NCI-H2029 (cell line): ENCODE measurements at places on chromosomes 3 and 15.

DNA sequence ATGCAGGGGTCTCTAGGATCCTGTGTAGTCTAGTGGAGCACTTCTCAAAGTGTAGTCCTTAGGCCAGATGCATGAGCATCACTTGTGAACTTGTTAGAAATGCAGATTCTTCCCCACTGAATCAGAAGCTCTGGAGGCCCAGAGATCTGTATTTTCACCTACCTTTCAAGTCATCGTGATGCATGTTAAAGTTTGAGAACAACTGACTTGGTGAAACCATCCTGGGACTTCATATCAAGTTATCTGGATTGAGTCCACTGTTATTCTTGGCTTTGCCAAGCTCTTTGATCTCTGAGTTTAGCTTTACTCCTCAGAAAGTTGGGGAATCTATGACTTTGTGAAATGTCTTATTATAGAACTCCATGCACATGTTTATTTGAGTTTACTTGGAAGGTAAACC lies 78.5 kb downstream of the ARNT2 start:
- DNase-seq = no peak

DNA sequence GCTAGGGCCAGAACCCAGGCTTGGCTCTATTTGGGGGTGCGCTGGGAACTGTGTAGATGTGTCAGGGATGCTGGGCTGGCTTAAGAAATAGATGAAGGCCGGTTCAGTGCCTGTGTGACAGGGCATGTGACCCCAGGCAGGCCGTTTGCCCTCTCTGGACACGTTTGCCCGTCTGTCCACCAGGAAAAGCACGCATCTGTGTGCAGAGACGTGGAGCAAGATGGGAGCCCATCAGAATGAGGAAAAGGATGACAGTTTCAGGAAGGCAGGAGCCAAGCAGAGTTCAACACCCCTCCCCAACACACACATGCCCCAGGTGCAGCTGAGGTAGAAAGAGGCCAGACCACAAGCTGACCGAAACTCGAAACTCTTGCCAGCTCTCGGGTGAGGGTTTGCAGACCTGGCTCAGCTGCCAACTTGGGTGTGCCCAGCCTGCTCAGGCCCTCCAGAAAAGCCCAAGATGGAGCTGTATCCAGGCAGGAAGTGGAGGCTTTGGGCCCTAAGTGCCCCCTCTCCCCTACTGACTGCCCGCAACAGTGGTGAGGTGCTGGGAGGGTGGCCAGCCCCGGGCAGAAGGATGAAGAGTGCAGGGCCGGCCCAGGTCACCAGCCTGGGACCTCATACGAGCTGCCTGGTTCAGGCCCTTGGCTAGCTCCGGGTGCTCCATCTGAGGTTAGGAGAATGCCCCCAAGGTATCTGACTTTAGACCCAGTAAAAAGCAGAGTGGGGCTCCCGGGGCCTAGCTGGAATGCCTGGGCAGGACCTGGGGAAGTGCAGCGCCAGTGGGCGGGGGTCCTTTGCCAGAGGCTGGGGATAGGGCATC lies 10.2 kb upstream of the MESP1 start:
- no peak for DNase-seq

DNA sequence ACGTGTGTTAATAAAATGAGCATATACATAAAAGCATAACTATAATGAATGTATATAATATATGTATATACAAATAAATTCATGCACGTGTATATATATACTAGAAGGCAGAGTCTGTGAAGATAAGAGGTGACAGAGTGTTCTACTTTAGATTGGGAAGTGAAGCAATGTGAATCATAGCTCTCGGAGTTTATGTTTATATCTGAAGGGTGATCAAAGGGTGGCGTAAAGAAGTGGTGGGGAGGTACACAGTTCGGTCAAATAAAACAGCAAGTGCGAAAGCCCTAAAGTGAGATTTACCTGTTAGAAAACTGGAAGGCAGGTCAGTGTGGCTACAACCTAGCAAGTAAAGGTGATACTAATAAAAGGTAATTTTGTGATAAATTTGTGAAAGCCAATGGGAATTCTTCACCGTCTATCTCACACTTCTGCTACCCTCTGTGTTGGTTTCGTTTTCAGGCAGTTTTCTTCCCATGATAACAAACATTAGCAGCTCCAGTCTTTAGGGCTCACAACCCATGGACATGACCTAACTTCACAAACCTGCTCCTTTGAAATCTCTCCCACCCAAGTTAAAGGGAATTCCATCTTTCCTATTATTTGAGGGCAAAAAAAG lies 46.7 kb upstream of the BCHE start:
- peak; percentile 18 for DNase-seq

DNA sequence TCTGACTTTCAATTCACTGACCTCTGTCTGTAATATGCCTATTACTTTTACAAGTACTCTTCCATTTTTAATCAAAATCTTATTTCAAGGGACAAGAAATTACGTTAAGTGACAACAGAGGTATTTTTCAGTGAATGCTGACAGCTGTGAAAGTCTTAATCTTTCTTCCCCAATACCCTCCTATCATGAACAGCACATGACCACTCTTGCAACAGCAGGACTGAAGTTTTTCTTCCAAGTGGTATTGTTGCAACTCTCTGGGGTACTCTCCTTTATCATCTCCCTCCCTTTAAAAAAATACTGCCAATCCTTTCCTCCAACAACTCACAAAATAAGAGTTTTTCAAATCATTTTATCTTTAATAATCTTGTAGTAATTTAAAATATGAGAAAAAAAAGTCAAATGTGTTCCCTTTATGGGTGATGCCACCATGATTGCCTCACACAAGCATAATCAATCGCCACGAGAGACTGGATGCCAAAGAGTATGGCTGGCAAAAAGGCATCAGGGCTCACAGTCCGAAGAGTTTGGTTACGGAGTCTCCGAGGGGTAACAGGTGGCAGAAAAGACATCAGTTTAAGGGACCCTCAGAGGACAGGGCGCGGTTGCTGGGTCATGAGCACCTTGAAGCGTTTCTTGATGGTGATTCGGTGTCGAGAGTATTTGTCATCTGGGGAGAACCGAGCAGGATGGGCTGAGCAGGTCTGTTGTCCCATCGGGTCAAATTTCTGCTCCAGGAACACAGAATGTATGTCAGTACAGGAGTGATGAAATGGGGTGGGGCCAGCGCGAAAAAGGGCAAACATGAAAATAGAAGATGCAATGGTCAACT lies 1.3 kb downstream of the NOP10 start:
- no peak for DNase-seq

DNA sequence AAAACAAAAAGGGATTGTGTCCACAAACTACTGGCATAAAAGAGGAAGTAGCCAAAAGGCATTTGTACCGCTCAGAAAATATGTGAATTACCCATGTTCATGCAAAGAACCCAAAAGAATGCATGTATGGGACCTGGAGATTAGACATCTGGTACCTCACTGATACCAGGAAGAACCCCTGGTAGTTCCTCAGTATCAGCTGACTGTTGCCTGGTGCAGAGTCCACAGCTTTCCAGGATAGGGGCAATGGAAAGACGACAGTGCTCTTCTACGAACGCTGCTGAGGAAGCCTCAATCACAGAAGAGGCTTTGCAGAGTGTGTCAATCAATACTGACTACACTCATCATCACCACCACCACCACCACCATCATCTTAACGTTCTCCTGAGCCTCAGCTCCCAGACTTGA lies 63.3 kb downstream of the ATP8B4 start:
- no peak for DNase-seq

GRCh38 chr3:42254566-42254965 lies 11.4 kb downstream of the CCK start:
- DNase-seq = no peak

GRCh38 chr15:25465835-25466234 lies 27.0 kb upstream of the UBE3A start:
- DNase-seq = peak; percentile 82

- DNase-seq = peak; percentile 89
Measured at GRCh38 chr3:9730657-9731205, 804 bp upstream of the BRPF1 start.

DNA sequence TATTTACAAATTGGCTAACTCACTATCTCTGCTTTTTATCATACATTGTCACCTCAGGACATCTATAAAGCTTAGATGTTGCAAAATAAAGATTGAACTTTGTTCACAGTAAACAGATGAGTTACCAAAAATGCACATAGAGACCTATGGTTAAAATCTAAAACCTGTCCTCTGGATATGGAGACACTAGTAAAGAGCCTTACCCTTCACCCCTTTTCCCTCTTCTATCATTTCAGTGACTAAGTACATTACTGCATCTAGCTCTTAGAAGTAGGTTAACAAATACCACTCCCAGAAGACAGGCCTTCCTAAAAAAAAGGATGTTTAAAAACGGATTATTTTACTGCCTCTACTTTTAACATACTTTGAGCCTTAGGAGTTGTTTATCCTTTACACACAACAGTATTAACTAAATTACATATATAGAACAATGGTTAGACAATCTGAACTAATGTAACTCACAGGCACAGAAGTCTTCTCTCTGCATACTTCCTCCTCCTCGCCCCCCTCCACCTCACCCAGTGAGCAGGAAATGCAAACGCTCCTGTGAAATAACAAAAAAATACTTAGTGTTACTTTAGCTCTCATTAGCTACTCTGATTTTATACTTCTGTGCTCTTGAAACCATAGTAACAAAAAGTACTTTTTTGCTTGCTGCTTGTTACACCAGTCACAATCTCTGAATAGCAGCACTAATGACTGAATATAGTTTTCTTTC lies 23.3 kb downstream of the IREB2 start:
- DNase-seq = no peak

DNA sequence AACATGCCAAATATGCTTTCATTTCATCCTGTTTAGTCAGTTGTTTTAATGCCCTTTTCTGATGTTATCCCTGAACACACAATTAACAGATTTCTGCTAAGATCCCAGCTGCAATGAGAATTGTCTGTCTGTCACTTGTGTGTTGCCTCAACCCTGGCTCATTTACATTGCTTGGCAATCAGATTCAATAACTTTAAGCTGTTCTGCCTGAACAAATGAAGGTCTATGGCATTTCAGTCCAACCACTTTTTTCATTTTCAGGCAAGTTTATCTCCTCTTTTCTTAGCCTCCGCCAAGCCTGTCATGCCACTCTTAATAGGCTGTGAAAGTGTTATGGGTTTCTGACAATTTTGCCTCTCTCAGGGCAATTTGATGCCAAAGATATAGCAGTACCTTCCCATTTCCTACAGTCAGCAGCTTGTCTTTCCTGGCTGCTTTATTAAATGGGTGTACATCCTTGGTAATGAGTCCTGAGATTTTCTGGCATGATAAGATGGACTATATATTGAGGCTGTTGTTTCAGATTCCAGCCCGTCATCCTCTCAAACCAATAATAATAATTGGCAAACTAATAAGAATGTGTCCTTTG lies 68.7 kb upstream of the ADAMTS9 start:
- no peak for DNase-seq

DNA sequence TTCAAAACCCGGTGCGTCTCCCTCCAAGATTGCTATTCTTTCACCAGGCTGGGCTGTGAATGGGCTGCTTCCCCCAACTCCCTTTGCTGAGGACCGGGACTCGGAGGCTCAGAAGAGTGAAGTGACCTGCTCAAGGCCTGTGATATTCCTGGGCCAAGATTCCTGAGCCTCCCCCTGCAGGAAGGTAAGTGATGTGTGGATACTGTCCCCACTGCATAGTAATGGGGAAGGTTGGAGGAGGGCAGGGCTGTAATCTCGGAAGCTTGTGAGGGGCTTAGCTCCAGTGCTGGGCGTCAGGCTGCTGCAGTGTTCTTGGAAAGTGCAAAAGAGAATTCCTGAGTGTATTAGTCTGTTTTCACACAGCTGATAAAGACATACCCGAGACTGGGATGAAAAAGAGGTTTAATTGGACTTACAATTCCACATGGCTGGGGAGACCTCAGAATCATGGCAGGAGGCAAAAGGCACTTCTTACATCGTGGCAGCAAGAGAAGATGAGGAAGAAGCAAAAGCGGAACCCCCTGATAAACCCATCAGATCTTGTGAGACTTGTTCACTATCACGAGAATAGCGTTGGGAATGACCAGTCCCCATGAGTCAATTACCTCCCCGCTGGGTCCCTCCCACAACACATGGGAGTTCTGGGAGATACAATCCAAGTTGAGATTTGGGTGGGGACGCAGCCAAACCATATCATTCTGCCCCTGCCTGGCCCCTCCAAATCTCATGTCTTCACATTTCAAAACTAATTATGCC lies 67.6 kb downstream of the EFCAB12 start:
- DNase-seq = no peak

GRCh38 chr3:37662785-37663184 lies 198.9 kb upstream of the CTDSPL start:
- no peak for DNase-seq

DNA sequence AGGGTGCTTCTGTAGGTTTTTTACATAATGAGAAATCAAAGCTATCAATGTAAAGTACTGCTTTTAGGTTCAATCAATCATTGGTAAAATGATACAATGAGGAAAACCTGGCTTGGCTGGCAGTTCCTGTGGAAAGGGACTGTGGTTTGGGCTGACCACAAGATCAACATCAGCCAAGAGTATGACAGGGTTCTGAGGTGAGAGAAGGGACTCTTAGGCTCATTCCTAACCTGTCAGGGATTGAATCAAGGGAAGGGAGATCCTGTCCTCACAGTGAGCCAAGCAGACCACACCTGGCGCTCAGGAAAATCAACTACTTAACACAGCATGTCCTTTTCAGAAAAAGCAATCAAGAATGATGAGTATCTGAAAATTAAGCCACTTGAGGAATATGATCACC lies 111.1 kb downstream of the MAGI1 start:
- peak; percentile 69 for DNase-seq

GRCh38 chr3:160150066-160150465 lies 75.2 kb upstream of the C3orf80 start:
- no peak for DNase-seq
